Activated CD8-positive, alpha-beta T cell treated with anti-CD3 and anti-CD28 coated beads for 36 hours (primary cell): ENCODE measurements at places on chromosomes 2 and 18. TPM values are rescaled to one million over a fixed set of nuclear protein-coding genes. Genes with fewer than 3 reads are reported as not detected.

DNA sequence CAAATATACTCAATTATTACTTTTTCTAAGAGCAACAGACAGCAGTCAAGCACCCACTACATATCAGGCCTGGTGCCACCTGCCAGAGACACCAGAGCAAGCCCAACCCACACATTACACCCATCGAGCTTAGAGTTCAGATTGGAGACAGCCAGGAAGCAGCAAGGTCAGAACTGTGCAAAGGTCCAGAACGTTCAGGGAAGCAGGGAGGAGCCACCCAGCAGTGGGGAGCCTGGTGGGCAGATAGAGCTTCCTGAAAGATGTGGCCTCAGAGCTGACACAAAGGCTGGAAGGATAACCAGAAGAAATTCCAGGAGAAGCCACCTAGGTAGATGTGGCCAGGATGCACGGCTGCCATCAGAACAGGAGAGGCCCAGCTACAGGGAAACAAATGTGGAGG lies 440.5 kb upstream of the ID2 start:
- DNase-seq, result no peak

DNA sequence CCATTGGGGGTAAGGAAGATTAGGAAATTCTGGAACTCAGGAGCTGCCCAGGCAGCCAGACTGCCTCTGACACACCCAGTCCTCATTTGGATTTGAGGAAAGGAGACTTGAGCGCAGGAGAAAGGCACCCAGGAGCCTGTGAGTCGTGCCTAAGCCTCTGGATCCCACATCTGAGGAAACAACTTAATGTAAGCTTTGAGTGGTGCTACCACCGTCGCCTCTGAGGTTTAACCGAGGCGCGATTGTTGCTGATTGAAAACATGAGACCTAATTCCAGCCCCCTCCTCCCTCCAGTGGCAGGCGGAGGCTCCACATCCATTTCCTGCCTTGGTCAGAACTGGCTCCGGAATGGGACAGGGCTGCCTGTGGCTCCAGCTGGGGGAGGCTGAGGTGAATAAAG lies 176.7 kb upstream of the PKDCC start:
- DNase-seq, result no peak

GRCh38 chr2:70719231-70719630 lies 48.8 kb downstream of the ADD2 start:
- DNase-seq, result no peak

GRCh38 chr2:11154923-11155380 lies 315 bp upstream of the SLC66A3 start:
- peak; percentile 99 for DNase-seq

Gene GNAL
- total RNA-seq, result 0.11 TPM

DNA sequence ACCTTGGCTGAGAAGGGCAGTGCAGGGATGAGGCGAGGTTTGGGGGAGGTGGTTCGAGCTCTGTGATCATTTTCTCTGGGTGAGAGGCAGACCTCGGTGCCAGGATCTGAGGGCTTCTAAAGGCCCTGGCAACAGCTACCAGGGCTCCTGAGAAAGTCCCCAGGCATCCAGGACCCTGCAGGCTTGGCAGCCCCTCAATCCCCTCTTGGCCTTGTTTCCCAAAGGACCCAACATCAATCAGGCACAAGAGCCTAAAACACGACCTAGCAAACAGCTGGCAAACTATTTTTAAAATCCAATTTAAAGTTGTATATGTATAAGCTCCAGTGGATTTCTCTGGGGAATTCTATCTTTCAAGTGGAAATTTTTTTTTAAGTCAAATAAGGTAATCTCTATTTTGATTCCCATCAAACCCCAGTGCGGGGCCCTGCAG lies 15.0 kb upstream of the MAT2A start:
- DNase-seq, result no peak

Gene SLC23A3
- 1.6 TPM for total RNA-seq

GRCh38 chr2:224793946-224794345 lies 77.8 kb upstream of the CCDC195 start:
- no peak for DNase-seq

DNA sequence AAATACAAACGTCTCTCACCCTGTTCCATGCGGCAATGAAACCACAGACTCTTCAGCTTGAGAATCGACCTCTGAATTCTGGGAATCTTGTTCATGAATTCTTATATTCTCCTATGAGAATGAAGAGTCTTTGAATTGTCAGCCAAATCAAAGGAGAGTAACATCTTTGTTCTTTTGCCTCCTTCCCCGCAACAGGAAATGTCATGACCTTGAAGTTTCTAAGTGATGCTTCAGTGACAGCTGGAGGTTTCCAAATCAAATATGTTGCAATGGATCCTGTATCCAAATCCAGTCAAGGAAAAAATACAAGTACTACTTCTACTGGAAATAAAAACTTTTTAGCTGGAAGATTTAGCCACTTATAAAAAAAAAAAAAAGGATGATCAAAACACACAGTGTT lies 21.8 kb downstream of the TNFAIP6 start:
- DNase-seq, result no peak

GRCh38 chr2:68302281-68302875 lies 17.4 kb downstream of the CNRIP1 start:
- DNase-seq, result no peak

- peak; percentile 83 for DNase-seq
Observed at GRCh38 chr2:218292048-218293014, at the start of gene TMBIM1. Gene TMBIM1 (minus strand): TSS chr2:218292503. CDS start chr2:218282141, 10,362 bp downstream.

- no peak for DNase-seq
Observed at GRCh38 chr2:28250006-28250405, 142.7 kb upstream of the FOSL2 start.

Gene WDR75
- 86.2 TPM for total RNA-seq

- DNase-seq, result no peak
Observed at GRCh38 chr2:113980946-113981345, 91.1 kb downstream of the ACTR3 start.

DNA sequence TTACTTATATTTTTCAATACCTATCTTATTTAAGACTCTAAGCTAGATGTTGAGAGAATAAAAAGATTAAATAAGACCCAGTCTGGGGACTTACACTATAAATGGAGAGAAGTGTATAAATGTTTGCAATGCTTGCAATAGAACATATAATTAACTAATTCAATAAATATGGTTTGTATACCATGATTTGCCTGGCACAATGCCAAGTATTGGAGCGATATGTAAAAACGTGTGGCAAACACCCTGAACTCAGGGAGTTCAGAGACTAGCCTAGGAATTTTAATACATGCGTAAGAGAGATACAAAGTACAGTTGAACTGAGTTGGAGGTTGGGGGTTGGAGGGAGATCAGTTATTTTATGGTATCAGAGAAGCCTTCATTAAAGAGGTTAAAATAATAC lies 251.8 kb upstream of the DDX18 start:
- no peak for DNase-seq

DNA sequence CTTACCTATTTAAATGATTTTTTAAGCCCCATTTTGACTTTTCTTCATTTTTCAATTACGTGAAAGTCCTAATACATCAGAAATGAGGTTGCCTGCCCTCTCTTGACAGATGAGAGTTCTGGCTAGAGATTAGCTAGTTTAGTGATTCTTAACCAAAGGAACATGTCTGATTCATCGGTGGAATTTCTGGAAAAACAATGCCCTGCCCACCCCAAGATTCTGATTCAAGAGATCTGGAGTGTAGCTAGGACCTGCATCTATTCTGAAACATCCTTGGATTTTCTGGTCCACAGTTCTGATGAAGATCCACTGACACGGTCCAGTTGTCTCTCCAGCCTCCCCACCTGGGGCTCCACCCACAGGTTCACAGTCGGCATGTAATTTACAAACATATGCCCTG lies 111.2 kb downstream of the KLF7 start:
- DNase-seq, result no peak

DNA sequence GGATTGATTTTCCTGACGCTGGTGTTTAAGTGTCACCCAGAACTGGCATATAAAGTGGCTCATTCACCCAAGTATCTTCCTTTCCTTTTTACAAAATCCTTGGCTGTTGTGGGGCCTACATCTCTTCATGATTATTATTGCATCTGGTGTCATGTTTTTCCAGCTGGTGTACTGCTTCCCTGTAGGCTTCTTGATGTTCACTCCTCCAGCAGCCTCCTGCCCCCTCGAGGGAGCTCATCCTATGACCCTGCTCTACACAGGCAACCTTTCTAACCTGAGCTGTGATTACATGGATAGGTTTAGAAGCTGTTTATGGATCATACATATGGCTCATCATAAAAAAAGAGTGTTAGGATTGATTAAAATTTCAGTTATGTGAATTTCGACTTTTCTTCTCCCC lies 12.4 kb upstream of the AGPS start:
- no peak for DNase-seq

Gene CACNB4
- total RNA-seq, result 0.41 TPM

DNA sequence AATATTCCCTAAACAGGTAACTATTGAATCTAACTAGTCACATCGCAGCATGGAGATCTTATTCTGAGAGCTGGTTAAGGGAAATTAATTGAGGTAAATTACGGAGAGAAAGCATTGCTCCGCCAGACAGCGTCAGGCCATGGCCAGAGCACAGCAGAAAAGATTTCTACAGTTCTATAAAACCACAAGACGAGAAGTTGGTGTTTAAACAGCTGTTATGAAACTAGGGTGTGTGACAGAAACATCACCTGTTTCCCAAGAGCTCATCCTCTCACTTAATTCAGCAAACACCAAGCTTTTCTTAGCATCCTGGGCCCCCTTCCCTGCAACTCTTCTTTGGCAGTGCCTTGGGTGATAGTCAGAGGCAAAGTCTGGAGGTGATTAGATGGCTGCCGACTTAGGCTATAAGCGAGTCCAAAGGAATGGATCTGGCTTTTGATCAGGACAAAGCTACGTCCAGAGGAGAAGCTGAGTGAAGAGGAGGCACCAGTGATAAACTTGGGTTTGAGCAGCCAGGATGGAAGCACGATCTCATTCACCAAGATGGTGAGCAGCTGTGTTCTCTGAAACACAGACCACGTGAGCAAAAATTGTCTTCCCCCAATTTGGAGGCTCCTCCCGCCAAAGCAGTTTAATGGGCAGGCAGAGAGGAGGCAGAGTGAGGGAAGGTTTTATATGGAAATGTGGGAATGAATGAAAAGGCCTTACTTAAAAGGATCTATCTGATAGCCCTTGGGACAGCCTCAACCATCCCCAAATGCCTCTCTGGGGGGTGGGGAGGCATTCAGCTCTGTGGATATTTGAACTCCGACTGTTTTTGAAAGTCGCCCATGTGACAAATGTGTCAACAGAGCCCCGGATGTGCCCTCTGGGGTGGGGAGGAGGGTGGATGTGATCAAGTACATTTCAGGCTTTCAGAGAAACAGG lies 57.8 kb downstream of the PKDCC start:
- peak; percentile 93 for DNase-seq

GRCh38 chr2:183799761-183800160 lies 675.5 kb downstream of the NUP35 start:
- no peak for DNase-seq

Gene DLGAP1
- total RNA-seq, result not detected

Gene ST6GAL2
- not detected for total RNA-seq

Gene GRP
- not detected for total RNA-seq
